ENCODE measurements at places on chromosomes 1 and 21. TPM values are rescaled to one million over a fixed set of nuclear protein-coding genes. Genes with fewer than 3 reads are reported as not detected.

Gene C1orf94
- total RNA-seq, result not detected

Gene SPRR4
- not detected for total RNA-seq

Gene C1orf116
- 0.17 TPM for total RNA-seq

Gene CD34
- 62.4 TPM for total RNA-seq

Gene MARK1
- total RNA-seq, result 2.3 TPM

Gene CR1
- total RNA-seq, result not detected

Gene GNAT2
- total RNA-seq, result not detected

Gene NMNAT2
- 0.68 TPM for total RNA-seq

Gene DTL
- total RNA-seq, result 12.6 TPM

Gene SLC6A17
- total RNA-seq, result 0.84 TPM

Gene KCNK1
- total RNA-seq, result not detected
